ENCODE measurements at places on chromosomes 6 and 20.

GRCh38 chr6:5672581-5673011, 334.1 kb downstream of the NRN1 start:
- no peak for DNase-seq

- DNase-seq, result no peak
Measured at GRCh38 chr6:108251252-108251651, 9.6 kb downstream of the SNX3 start.

- DNase-seq, result no peak
Measured at GRCh38 chr6:121759370-121759769, 323.9 kb downstream of the GJA1 start.

GRCh38 chr6:22320750-22321149, 23.9 kb upstream of the PRL start:
- no peak for DNase-seq

- no peak for DNase-seq
Measured at GRCh38 chr20:5135363-5136012, 8.7 kb downstream of the CDS2 start.

GRCh38 chr20:59075934-59076508, 33.4 kb upstream of the PRELID3B start:
- no peak for DNase-seq

- no peak for DNase-seq
Measured at GRCh38 chr20:1002682-1003561, 811 bp upstream of the RSPO4 start.

GRCh38 chr20:45469336-45470261, at the start of gene WFDC2:
WFDC2 (plus strand) TSS chr20:45469753; CDS start chr20:45469782, 29 bp downstream.
- DNase-seq, result no peak

- DNase-seq, result no peak
Measured at GRCh38 chr20:35791821-35792220, 20.0 kb downstream of the PHF20 start.

GRCh38 chr20:60867589-60867988, 384.5 kb upstream of the CDH4 start:
- no peak for DNase-seq

- no peak for DNase-seq
Measured at GRCh38 chr6:144349690-144350527, 64.8 kb downstream of the UTRN start.

DNA sequence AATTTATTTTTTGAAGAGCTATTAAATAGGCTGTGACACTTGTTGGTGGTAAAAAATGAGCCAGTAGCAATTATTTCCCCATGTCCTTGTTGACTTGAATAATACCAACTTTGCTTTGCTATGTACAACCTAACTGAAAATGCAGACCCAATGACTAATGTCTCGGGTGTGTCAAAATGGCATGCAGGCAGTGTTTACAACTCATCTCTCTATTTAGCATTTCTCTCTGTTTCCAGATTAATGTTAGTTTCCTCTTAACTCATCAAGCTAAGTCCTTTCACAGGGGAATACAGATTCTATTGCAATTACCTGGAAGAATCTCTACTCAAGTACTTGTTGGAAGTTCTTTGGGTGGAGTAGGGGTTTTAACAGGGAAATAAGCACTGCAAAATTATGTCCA, 504.4 kb downstream of the BCKDHB start:
- no peak for DNase-seq

DNA sequence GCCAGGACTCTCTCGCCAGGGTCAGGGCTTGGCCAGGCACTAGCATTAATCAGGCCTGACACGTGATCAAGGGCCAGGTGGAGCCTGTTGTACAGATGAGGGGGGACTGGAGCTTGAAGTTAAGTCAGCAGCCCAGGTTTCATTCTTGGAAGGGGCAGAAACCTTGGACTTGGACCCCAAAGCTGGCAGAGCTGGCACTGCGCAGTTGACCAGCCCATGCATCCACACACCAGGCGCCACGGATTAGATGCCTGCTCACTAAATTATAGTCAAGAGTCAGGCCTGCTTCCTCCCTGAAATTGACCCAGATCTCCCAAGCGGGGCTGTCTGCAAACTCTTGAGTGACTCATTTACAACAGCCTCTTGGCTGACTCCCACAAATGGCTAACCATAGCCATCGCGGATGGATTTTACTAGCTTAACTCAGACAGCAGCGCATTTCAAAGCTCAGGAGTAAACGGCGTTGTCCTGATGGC, 4.1 kb upstream of the TAF4 start:
- DNase-seq, result no peak

- no peak for DNase-seq
Measured at GRCh38 chr20:49320460-49320859, 42.6 kb upstream of the ZNFX1 start.

- no peak for DNase-seq
Measured at GRCh38 chr6:17494919-17495318, 101.5 kb downstream of the CAP2 start.

GRCh38 chr6:110529355-110529754, 52.9 kb upstream of the SLC22A16 start:
- no peak for DNase-seq

GRCh38 chr6:164640956-164641355, 668.4 kb downstream of the C6orf118 start:
- no peak for DNase-seq

GRCh38 chr20:64065062-64065973, 2.3 kb downstream of the TCEA2 start:
- DNase-seq, result no peak

- DNase-seq, result no peak
Measured at GRCh38 chr6:124927806-124928205, 34.4 kb upstream of the RNF217 start.

GRCh38 chr20:10524034-10524476, 89.0 kb downstream of the SLX4IP start:
- no peak for DNase-seq

DNA sequence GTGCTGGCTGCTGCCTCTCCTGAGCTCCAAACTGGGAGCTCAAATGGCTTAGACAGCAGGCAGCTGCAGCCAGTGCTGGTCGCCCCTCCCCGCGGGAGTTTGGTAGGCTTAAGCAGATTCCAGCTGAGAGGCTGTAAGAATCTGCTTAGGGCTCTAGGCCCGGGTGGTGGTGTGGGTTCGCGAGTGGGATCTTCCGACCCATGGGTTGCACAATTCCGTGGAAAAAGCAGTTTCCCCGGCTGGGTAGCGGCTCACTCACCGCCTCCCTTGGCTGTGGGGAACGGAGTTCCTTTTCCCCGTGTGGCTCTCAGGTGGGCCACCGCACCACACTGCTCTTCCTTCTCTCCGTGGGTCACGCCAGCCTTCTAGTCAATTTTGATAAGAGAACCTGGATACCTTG, 232.5 kb downstream of the PKHD1 start:
- no peak for DNase-seq

GRCh38 chr20:58330687-58331086, 21.2 kb downstream of the RAB22A start:
- no peak for DNase-seq

DNA sequence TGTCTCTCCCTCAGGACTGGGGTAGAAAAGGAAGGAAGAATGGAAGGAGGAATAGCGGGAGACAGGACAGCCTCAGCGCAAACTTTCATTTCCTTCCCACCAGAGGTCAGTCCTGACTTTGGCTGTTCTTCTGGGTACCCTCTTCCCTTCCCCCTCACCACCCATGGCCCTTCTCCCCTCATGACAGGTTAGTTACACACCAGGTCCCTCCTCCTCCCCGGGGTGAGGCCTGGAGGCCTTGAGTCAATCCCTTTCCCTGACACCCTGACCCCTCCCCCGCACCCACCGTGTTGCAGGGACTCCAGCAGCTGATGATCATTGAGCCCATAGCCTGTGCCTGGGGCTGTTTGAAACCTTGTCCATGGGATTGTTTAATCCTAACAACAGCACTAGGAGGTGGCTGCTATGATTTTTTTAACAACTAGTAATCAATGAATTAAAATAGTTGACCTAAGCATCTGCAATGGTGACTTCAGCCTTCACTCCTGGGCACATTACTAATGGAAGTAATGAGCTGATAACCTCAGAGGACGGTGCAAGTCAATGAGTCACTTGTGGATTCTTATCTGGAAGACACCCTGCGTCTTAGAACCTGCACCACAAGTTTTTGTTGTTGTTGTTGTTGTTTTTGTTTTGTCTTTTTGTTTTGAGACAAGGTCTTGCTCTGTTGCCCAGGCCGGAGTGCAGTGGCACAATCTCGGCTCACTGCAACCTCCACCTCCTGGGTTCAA, 46.6 kb upstream of the CCDC167 start:
- DNase-seq, result no peak

DNA sequence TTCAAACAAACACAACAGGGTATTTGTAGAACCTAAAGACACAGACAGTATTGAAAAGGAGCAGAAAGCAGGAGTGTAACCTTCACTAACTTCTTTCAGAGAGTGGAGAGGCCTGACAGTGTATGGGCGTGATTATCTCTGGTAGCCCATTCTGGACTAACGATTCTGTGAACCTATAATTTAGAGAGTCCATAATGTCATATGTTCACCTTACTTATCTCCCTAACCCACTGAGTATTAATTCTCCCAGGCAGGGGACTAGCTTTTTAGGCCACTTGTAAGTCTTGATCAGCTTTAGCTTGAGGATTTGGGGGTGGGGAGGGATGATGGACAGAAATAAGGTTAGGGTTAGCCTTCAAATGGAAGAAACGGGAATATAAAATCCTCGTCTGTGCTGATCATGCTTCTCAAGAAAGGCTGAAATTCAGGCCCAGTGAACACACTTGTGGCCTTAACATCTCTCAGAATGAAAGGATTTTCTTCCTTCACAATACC, 2.8 kb upstream of the PARD6B start:
- DNase-seq, result no peak

DNA sequence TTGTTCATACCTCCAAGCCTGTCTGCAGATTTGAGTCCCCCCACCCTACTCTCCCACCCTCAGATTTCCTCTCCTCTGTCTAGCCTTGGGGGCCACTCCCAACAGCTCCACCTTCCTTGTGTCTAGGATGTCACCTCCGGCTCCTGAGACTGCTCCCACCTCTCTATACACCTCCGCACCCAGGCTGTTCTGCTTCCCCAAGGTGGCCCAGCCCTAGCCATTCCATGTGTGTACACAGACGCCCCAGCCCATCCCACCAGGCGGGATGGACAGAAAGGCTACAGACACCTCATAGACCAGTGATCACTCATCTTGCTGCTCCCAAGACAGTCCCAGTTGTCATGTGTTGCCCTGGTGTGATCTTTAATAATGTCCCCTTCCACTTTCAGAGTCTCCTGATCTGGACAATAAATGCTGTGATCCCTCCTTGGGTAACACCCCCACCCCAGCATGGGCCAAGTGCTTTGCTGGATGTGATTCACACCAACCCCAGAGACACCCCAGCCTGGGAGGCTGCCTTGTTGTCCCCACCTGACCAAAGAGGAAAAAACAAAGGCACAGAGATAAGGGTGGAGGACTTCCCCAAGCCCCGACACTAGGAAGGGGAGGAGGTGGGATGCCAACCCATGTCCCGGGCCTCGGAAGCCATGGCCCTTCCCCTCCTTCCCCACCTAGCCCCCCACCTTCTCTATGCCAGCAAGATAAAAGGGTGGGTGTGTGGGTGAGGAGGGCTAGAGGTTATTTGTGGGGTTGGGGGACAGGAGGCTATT, 36.1 kb downstream of the MDFI start:
- DNase-seq, result no peak

- DNase-seq, result no peak
Measured at GRCh38 chr6:89145091-89145955, 532 bp upstream of the PM20D2 start.

GRCh38 chr6:4964675-4965561, 38.9 kb downstream of the RPP40 start:
- no peak for DNase-seq

GRCh38 chr6:156787569-156788492, 10.7 kb downstream of the ARID1B start:
- no peak for DNase-seq

DNA sequence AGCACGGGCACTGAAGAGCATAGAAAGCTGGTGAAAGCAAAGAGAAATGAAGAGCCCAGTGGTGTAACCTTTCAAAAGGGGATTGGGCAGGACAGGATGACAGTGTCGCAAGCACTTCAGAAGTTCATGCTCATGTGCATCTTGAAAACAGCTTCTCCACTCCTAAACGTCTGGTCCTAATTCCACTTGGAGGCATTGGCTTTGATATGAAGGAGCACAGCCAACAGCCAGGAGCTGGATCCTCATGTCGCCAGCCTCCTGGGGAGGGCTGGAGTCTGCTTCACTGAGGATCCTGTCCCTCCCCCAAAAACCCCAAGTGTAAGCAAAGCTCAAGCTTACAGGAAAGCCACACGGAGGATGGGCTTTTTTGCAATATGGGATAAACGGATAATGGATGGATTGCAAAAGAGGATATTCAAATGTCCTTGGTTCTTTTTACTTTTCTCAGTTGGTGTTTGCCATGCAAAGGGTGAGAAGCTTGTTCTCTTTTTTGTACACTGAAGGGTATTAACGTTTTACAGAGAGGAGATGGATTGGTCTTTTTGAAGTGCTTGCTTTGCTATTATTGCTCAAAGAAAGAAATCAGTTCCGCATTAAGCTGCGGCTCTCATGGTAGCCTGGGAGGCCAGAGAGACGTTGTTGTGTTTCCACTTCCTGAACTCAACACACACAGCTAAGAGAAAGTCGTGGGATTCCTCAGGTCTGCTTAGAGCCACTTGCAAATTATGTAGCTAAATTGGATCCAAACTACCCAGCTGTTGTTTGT, 92.2 kb downstream of the SIM1 start:
- DNase-seq, result no peak

DNA sequence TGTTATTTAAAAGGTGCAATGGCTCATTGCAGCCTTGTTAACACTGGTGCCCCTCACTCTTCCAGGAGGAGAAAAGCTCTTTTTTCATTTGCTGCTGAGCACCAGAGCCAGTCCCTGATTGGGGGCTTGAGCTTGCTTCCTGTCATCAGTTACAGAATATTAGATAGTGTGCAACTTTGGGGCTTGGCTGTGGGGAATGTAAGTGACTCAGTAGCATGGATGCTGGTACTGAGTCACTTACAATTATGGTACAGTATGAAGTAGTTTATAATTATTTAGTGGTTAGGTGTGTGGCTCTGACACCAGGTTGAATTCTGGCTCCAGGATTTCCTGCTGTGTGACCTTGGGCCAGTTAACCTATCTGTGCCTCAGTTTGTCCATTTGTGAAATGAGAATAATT, 37.6 kb downstream of the ANKS1A start:
- DNase-seq, result no peak

GRCh38 chr6:5081182-5081581, 4.0 kb upstream of the PPP1R3G start:
- DNase-seq, result no peak

GRCh38 chr6:46221222-46221793, 50.5 kb upstream of the ENPP5 start:
- DNase-seq, result no peak

- no peak for DNase-seq
Measured at GRCh38 chr6:110613356-110613755, 136.9 kb upstream of the SLC22A16 start.

- no peak for DNase-seq
Measured at GRCh38 chr6:86595641-86596040, 341.7 kb upstream of the HTR1E start.

DNA sequence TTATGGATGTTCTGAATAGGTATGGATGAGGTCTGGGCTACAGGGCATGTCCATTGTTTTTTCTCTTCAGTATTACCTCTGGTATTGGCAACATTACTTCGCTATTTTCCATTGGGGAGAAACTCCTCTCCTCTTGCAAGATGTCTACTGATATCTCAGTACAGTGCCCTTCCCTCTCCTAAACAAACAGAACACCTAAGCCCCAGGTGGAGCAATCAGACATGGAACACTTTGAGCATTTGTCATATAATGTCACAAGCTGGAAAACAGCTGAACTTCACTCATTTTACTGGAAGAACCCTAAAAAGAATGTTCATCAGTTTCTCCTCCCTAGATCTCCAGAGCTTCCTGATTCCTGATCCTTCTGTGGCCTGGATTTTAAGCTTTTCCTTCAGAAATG, 339.8 kb downstream of the FRK start:
- no peak for DNase-seq

Measured in stimulated activated effector memory CD8-positive, alpha-beta T cell treated with anti-CD3 and anti-CD28 coated beads, Interleukin-12 subunit alpha, Interleukin-12 subunit beta, amount 100 ng/mL, for 72 hours (primary cell).